Left kidney (tissue), 8 donors: ENCODE measurements at places on chromosomes 16 and 17. TPM values are rescaled to one million over a fixed set of nuclear protein-coding genes. Genes with fewer than 3 reads are reported as not detected.

Gene USP43
- polyA plus RNA-seq = 8.0 TPM

DNA sequence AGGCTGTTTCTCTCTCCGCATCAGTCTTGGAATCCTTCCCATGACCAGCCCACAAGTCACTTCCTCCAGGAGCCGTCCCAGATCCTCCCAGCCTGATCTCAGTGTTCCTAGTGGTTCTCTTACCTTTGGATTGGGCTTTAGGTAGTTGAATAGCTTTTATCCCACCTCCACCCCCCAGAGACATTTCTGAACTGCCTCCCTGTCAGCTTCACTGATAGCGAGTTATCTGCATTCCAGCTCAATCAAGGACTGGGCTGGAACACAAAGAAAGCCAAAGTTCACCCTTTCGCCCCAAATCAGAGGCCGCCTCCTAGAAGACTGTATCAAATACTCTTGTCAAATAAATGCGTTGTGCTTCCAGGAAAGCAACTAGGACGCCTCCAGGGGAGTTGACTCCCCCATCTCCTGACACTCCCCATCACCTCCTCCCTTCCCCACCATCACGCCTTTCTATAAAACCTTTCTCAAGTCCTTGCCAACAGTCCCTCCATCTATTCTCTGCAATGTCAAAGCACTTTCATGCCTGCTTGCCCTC lies 72.7 kb downstream of the TMEM132E start:
- DNase-seq = no peak

DNA sequence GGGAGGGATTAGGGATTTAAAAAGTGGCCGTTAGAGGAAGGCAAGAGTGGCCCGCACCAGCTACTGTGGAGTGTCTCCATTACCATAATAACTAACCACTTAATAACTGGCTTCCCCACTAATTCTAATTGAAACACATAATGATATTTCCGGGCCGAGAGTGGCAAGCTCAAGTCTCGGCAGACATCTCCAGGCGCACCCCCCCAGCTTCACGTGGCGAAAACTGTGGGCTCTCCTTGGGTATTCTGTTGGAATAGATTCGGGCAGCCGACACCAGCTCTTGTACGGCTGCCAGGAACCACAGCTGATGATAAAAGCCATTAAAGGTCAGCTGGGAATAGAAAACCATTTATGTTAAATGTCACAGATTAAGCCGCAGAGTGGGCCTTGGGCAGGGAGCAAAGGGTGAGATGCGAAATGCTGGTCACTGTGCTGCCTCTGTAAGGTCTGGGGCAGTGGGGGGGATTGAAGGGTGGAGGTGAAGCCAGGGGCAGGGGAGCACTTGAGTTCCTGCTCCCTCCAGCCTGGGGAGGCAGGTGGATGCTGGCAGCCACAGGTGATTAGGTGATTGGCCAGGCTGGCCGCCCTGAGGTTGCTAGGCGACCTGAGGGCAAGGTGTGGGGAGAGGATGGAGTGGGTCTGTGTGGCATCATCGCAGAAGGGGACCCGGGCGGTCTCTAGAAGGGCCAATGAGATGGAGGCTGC lies 115.6 kb upstream of the SDK2 start:
- DNase-seq = no peak

DNA sequence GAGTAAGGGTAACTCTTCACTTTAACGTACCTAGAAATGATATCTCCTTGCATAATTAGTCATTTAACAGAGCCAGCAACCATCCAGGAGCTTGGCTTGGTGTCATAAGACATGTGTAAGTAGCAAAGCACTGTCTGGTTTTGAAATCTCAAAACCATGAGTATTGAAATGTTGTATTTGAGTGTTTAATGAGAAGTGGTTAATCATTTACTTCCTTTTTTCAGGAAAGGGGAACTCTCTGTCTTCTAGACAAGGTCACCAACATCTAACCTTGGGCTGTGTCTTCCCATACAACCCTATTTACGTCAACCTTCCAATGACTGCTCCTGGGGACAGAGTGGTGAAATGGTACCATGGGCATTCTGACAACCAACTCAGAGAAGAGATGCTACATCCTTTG lies 27.1 kb downstream of the PMP22 start:
- no peak for DNase-seq

DNA sequence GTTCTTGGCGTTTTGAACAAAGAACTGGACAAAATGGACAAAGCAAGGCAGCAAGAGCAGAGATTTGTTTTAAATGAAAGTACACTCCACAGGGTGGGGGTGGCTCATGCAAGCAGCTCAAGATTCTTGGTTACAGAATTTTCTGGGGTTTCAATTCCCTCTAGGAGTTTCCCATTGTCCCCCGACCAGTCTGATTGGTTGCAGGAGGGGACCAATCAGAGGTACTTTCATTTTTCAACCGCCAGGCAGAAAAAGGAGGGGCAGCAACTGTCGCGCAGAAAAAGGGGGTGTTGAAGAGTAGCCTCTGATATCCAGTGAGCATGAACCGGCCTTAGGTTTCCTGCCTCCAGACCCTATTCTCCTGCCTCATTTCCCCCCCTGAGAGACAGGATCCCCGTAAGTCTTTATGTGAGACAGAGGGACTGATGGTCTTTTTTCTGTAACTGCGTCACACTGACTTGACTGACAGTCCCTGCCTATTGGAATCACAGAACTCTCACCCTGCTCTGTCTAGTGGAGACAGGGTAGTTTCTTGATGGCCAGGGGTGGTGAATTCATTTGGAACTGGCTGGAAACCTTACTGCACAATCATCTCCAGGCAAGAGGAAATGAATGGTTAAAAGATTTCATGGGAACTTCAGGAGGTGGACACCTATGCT lies 59.4 kb upstream of the ALOX12 start:
- DNase-seq = no peak
